NCI-H2171 treated with DMSO at 0.1 percent for 48 hours (cell line): ENCODE measurements at places on chromosomes 2 and 18.

GRCh38 chr18:56312551-56313335 is 325.6 kb downstream of the TXNL1 start:
- no peak for DNase-seq

- no peak for DNase-seq
Observed at GRCh38 chr2:8627019-8627691, 54.7 kb upstream of the ID2 start.

DNA sequence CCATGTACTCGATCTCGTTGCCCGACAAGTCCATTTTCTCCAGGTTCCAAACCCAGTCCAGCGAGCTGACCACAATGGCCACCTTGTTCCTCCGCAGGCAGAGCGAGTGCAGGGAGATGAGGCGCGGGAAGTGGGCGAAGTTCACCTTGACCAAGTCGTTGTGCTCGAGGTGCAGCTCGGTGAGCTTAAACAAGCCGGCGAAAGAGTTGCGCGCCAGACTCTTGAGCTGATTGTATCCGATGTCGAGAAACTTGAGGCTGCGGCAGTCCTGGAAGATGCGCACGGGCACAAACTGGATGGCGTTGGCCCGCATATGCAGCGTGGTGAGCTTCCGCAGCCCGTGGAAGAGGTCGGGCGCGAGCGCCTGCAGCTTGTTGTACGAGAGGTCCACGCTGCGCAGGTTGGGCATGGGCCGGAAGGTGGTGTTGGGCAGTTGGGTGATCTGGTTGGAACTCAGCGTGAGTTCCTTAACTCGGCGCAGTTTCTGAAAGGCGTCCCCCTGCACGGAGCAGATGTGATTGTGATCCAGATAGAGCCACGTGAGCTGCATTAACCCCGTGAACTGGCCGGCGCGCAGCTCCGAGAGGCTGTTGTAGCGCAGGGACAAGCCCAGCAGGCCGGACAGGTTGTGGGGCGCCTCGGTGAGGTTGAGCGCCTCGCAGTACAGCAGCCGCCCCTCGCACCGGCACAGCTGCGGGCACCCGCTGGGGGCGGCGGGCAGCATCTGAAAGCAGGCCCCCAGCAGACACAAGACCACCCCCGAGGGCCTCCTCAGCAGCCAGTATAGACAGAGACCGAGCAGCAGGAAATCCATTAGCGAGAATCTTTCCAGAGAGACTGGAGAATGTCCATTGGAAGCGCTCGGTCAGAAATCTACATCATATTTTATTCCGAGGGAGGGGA is 1.3 kb downstream of the LRRTM1 start:
- no peak for DNase-seq

- DNase-seq: no peak
Observed at GRCh38 chr18:10245846-10246175, 208.6 kb upstream of the APCDD1 start.

GRCh38 chr18:32764611-32765244 is 8.1 kb downstream of the KLHL14 start:
- DNase-seq: no peak

DNA sequence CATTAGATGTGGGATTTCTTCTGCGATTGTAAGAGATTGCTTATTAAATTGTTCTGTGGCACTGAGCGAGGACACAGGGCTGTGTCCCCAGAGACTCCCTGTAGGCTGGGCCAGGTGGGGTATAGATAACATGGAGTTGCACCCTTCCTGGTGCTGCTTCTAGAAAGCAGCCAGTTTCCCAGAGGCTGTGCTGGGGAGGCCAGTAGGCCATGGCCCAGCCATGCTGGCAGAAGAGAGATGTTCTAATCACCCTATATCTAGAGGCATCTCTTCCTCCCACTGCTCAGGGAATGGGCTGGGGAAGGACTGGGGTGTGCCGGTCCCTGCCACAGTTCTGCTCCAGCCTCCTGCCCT is 66.9 kb downstream of the HS1BP3 start:
- DNase-seq: no peak

GRCh38 chr18:8562070-8562469 is 47.2 kb upstream of the RAB12 start:
- no peak for DNase-seq

DNA sequence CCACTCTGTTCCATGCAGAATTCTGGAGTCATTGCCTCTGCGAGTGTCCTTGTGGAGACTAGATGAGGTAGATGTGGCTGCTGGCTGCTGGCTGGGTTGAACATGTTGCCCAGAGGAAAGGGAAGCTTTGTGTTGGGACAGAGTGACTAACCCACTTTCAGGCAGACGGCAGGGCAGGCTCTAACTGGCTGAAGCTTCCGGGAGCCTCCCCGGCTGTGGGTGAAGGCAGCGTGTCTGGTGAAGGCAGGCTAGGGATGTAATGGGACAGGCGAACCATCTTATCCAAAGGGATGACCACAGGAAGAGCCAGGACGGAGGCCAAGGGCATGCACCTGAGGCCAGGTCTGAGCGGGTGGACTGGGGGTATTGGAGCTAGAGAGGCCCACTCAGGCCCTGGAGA is 16.0 kb downstream of the ASPRV1 start:
- no peak for DNase-seq

- no peak for DNase-seq
Observed at GRCh38 chr2:228655331-228655730, 473.8 kb upstream of the SPHKAP start.
